SHP77 (cell line): ENCODE measurements at places on chromosomes 2 and 18.

- peak; percentile 65 for DNase-seq
Measured at GRCh38 chr2:75608684-75609333, 37.8 kb upstream of the MRPL19 start.

DNA sequence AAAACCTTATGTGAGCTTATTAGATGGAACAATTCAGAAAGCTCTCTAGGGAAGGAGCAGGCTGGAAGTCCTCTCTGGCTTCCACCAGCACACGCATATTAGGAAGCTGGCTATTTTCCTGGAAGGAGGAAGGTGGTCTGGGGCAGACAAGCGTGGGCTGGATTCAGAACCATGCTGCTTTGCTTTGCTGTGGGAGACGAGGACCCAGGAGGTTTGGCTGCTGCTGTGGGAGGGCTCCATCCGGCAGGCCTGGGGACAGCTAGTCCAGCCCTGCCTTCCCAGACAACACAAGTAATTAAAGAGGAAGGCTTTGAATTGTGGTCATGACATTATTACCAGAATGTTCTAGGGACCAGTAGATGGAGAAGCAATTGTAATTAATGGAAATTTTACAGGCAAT, 238.8 kb upstream of the MYT1L start:
- DNase-seq, result no peak

- DNase-seq, result no peak
Measured at GRCh38 chr2:66239655-66240054, 195.3 kb upstream of the MEIS1 start.

- DNase-seq, result no peak
Measured at GRCh38 chr2:60555783-60556139, 2.3 kb upstream of the BCL11A start.

- no peak for DNase-seq
Measured at GRCh38 chr18:63438181-63438580, 15.9 kb upstream of the VPS4B start.

DNA sequence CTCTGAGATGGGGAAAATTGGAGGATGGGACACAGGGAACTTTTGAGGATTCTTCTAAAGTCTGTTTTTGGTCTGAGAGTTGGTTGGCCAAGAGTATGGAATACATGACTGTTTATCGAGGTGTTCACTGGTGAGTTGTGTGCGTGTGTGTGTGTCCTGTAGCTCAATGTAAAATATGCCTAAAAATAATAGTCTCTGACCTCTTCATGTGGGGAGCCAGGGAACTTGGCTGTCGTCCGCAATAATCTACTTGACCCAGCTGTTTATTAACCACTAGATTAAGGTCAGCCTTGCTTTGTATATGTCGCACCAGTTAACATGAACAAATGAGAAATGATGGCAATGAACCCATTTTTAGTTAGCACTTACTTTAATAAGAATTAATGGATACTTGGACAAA, 177.5 kb upstream of the TPO start:
- DNase-seq, result no peak

DNA sequence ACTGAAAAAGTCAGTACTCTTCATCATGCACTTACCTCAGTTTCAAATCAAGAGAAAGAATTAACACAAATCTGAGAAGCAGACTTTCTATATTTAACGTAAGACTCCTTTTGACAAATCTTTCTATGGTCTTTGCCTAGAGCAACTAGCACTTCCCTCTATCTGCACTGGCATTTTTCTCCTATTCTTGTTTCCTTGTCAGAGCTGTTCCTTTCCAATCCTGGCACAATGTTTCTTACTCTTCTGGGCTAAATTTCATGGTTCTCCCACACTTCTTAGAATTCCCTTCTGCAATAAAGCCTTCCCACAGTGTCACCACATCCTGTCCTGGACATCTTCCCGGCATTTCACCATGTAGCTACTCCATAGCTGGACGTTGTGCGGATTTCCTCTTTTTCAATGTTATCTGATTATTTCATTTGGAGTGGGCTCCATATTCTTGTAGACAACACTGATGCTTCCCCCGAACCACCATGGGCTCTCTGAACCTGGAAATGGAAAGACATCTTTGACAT, 144.7 kb upstream of the CTNNA2 start:
- DNase-seq, result no peak

- no peak for DNase-seq
Measured at GRCh38 chr2:129709001-129709955, 270.2 kb upstream of the RAB6C start.

DNA sequence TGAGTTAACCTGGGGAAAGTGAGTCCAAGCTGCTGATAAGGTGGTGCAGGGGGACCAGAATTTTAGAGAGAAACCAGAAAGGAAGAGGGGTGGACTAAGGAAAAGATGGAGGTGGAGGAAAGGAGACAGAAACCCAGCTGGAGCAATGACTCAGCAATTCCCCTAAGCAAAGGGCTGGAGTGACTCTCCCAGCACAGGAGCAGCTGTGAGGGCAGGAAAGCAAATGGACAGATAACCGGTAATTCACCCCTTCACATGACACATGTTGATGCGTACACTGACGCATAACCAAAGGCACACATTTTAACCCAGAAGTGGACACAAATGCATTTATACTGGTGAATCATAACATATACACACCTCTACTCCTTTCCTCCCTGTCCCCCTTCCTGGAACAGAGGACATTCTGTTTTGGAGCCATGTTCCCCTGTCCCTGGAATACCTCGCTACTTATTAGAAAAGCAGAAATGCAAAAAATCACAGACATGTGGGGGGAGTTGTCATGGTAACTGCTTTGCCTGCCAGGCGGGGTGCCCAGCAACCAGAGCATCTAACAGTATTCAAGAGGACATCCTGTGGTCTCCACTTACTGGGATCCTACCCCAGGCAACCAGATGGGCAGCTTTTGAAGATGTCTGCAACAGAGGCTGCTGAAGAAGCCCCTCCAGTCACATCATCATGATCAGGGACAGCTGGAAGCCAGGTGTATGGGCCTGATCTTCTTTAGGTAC, 4.7 kb downstream of the CDK5R2 start:
- DNase-seq, result peak; percentile 90

DNA sequence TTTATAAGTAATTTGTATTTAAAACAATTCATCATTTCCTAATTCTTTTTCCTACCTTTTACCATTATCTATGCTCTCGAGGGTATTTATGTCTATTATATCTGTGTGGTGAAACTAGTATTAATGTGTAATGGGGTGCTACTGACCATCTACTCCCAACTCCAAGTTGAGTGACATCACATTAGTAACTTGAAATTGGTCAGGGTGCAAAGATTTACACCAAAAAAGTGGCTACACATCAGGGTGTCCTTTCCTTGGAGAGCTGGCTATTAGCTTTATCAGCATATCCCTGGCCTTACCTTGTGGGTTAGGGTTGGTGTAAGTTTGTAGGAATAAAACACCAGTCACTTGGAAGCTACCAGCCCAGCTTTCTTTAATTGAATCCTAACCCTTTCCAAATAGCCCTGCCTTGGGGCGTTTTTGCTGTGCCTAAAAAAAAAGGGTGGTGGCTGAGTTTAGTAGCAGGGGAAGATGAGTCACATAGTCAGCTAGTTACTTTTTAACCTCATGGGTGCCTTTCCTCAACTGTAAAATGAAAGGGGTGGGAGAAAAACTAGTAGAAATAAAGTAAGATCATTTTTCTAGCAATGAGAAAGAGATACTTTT, 14.0 kb downstream of the ANXA4 start:
- DNase-seq, result no peak

DNA sequence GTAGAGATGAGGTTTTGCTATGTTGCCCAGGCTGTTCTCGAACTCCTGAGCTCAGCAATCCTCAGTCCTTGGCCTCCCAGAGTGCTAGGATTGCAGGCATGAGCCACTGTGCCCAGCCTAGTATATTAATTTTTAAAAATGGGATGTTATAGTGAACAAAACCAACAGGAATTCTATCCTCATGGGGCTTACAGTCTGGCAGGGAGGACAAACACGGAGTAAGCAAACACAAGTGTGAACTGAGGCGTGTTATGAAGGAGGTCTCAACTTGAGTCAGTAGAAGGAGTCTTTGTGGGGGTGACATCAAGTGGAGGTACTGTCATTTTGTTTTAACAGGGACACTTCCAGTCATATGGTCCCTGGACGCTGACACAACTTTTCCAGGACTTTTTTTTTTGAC, 33.1 kb downstream of the EMILIN2 start:
- no peak for DNase-seq

DNA sequence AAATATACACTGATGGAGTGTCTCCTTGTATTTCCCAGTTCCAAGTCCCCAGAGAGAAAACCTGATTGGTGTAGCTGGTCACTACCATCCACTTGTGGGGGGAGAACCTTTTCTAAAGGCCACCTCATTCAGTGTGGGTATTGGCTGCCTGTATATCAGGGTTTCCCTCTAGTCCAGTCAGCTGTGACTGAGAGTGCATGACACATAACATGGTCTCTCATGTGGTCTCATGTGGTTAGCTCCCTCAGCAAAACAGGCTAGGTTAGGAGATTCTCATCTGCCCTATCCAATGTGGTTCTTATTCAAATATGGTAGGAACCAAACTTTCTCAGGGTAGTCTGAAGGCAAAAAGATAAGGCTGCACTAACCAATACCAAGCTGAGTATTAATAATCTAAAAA, 4.1 kb upstream of the GORASP2 start:
- no peak for DNase-seq

GRCh38 chr18:22429564-22429963, 11.8 kb upstream of the CTAGE1 start:
- DNase-seq, result no peak

DNA sequence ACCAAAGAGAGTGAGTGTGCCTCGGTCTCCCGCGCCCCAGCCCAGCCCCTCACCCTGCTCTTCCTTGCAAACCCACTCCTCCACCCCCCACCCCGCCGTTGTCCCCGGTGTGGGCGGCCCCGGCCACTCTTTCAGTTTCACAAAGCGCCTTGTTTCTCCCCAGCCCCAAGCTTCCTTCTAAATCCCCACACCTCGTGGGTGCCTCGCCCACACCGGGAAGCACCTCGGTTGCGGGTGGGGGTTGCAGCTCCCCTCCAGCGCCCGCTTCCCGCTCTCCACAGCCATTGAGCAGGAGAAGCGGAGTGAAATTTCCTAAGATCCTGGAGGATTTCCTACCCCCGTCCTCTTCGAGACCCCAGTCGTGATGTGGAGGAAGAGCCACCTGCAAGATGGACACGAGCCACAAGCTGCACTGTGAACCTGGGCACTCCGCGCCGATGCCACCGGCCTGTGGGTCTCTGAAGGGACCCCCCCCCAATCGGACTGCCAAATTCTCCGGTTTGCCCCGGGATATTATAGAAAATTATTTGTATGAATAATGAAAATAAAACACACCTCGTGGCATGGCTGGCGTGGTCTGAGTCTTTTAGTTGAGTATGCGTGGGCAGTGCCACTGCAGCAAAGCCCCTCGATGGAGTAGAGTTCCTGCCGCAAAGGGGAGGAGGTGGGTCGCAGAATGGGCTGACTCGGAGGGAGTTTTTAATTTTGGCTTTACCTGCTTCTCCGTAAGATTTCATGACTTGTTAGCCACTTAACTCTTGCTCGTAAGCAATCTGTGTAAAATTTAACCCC, 848 bp downstream of the TMSB10 start:
- no peak for DNase-seq

DNA sequence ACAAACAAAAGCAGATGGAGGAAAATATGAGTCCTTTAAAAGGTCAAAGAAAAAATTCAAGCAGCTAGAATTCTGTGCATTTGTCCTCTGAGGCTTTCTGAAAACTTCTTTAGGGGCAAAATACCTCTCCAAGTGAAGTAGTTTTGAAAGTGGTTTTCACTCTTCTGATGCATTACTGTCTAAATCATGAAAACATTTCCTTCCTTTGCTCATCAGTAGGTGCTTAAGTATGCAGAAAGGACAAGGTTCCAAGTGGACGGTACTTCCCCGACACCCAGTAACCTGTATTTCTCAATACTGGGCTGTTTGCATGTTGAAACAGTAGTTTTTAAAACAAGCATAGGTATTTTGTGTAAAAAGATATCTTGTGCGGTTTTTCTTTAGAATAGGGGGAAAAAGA, 189.1 kb upstream of the ERBB4 start:
- DNase-seq, result no peak

GRCh38 chr2:207504513-207505170, 25.1 kb upstream of the CREB1 start:
- DNase-seq, result peak; percentile 37

- no peak for DNase-seq
Measured at GRCh38 chr2:95315801-95316411, 18.8 kb downstream of the KCNIP3 start.

DNA sequence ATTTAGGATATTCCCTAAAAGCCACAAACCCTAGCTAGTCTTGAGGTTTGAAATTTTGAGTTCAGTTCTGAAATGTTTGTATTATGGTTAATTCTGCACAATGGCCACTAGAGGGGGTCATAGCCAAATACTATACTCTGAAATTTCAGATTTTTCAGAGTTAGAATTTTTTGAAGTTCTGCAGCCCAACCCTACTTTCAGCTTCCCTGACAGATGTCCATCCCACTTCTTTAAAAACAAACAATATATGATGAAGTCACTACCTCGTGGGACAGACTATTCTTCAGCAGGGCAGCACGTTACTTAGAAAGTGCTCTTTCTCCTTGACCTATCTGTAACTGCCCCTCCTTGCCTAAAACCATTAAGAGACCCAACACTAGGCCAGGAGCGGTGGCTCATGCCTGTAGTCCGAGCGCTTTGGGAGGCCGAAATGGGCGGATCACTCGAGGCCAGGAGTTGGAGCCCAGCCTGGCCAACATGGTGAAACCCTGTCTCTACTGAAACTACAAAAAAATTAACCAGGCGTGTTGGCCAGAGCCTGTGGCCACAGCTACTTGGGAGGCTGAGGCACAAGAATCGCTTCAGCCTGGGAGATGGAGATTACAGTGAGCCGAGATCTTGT, 48.2 kb upstream of the PAPOLG start:
- DNase-seq, result peak; percentile 59

DNA sequence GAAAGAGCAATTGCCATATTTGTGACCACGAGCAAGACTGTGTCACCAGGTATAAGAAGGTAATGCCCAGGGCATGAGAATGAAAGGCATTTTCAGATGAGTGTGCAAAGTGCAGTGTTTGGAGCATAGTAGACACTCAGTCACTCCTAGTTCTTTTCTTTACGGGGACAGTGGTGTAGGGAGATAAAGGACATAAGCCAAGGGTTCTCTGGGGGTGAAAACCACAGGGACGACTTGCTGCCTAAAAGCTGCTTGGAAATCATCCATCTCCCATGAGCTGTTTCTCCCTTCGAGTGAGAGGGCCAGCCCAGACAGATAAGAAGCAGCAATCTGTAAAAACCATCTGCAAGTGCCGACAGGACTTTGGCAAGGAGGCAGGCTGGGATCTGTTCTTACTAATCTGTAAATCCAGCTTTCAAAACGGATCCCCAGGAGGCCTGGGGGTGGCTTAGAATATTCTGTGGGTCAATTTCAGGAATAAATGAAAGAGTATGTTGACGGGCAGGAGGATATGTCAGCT, 221.6 kb downstream of the LPIN1 start:
- no peak for DNase-seq

DNA sequence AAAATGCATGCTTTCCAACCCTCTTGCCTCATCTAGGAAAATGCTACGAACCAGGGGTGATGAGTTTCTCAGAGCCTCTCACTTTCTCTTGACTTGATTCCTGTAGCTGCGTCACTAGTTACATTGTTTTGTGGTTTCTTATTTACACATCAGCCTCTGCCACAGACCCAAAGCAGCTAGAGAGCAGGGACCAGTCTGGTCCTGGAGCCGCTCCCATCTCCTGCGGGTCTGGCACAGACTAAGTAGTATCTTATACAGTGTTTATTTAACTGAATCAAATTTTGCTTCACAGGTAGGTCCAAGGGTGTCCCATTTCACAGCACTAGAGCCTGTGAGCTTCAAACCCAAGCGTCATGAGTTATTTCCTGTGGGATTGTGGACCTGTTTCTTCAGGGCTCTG, 310.5 kb downstream of the MYCN start:
- no peak for DNase-seq
